Nephron progenitor cell (in vitro differentiated cells): ENCODE measurements at places on chromosomes 6 and 20.

DNA sequence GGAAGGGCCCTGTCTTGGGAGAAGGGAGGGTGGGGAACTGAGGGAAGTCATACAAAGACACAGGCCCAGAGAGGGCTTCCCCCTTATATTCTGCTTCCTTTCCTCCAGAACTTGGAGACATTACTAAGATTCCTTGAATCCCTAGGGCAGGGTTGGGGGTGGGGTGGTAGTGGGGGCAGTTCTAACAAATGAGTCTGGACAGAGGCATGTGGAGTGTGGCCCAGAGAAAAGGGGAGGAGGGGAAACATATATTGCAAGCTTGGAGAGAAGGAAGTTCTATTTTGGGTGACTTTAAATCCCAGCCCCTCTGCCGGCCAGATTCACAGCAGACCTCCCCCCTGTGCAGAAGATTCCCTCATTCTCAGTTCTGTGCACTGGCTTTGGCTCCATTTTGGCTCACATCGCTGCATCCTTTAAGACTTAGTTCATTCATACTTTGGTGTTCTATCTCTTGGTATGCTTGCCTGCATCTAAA is 43.7 kb downstream of the DAAM2 start:
- DNase-seq, result no peak

GRCh38 chr6:79810185-79810705 is 137.1 kb downstream of the ELOVL4 start:
- DNase-seq, result peak; percentile 10

GRCh38 chr6:166470029-166470862 is 87.5 kb upstream of the MPC1 start:
- DNase-seq, result no peak

GRCh38 chr20:60507087-60507694 is 549.0 kb downstream of the CDH26 start:
- no peak for DNase-seq

- no peak for DNase-seq
Measured at GRCh38 chr6:168524571-168525001, 83.6 kb downstream of the SMOC2 start.

DNA sequence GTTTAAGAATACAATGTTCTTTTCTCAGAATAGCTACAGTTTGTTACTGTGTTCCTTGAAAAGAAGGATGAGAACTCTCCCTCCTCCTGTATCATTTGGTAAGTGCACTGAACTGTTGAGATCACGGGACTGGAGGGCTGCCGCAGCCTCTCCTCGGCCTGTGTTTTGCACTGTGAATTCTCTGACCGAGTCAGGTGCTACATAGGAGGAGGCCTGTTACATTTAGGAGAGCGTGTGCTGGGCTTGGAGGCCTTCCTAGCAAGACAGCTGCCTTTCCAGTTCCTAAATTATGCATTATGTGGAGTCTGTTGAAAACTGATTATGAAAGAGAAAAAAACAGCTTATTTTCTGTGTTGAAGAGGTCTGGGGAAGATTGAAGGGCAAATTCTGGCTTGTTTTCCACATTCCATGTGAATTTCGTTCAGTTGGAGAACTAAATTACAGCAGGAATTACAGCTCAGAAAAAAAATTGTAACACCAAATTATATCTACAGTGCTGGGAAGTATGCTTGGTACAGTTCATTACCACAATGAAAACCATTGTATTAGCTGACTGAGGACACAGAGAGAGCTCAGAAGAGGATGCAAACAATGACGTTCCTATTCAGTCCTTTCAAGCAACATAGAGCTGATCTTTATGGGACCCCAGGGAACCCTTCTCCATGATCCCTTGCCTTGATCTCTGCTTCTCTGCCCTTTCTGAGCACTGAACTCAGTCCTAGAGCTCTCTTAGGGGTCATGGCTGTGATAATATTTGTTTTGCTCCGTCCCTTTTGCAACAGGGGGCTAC is 2.8 kb downstream of the TMC2 start:
- peak; percentile 42 for DNase-seq

- no peak for DNase-seq
Measured at GRCh38 chr6:147117580-147117979, 86.6 kb upstream of the STXBP5 start.

DNA sequence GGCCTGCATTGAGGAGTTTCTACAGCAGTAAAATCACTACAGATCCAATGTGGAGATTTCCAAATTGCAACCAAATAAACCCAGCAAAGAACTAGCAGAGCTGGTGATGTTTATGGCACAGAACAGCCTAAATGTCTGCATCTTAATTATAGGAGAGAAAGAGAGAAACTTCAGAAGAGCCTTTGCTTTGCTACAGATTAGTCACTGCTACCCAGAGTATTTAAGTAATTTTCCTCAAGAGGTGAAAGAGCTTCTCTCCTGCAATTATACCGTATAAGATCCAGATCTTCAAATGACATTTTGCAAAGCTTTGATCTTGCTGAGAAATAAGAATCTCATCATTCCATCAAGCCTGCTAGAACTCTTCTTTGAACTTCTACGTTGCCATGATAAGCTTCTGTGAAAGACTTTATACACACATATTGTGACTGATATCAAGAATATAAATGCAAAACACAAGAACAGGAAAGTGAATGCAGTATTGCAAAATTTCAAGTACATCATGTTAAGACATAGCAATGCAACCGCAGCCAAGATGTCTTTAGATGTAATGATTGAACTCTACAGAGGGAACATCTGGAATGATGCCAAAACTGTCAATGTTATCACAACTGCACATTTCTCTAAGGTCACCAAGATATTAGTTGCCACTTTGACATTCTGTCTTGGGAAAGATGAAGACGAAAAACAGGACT is 48.0 kb downstream of the MKKS start:
- DNase-seq, result no peak

GRCh38 chr6:112735129-112735528 is 388.0 kb downstream of the RFPL4B start:
- DNase-seq, result no peak

DNA sequence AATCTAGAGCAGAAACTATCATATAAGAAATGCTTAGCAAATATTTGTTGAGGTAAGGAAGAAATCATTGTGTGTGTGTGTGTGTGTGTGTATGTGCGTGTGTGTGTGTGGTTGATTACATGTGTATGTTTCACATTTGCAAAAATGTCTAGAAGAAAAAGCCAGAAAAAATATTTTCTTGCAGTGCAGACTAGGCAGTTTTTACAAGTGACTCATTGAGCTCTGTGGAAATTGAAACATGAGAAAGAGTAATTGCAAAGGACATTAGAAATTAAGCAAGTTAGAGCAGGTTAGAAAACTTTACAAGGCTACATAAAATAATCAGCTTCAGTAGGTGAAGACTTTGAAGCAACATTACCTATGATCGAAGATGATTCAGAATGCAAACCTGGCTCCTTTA is 669.0 kb upstream of the EYS start:
- DNase-seq, result no peak

GRCh38 chr20:53985150-53985518 is 85.3 kb downstream of the BCAS1 start:
- no peak for DNase-seq

- no peak for DNase-seq
Measured at GRCh38 chr6:155771822-155772221, 316.2 kb upstream of the NOX3 start.

GRCh38 chr20:59660471-59660870 is 56.1 kb downstream of the PHACTR3 start:
- DNase-seq, result no peak

DNA sequence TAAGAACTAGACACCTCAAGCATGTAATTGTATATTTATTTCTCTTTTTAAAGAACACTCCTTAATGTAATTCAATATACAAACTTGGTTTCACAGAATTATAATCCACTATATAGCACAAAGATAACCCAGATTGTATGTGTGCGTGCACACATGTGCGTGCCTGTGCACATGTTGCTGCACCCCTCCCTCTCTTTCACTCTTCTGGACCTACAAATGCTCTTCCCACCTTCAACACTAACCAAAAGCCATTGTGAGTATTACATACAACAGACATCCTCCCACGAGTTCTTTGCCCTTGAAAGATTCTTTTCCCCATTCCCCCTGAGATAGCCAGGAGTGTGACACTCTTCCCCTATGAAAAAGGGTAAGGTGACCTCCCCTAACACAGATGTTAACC is 193.5 kb downstream of the HIVEP2 start:
- no peak for DNase-seq

DNA sequence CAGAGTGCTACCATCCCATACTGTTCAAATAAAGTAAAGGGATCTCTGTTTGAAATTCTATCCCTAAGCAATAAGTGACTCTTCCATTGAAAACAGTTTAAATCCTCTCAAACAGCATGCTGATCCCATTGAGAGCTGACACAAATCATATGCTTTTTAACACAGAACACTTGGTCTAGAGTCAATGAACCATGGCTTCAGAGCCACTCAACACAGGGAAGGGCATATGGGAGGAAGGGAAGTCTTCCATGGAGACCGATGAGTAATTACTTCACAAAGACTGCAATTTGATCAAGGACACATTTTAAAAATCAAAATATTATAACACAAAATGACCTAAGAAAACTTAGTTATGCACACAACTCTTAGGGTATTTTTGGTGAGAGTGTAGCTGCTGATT is 1073.0 kb upstream of the MAP3K7 start:
- DNase-seq, result no peak

DNA sequence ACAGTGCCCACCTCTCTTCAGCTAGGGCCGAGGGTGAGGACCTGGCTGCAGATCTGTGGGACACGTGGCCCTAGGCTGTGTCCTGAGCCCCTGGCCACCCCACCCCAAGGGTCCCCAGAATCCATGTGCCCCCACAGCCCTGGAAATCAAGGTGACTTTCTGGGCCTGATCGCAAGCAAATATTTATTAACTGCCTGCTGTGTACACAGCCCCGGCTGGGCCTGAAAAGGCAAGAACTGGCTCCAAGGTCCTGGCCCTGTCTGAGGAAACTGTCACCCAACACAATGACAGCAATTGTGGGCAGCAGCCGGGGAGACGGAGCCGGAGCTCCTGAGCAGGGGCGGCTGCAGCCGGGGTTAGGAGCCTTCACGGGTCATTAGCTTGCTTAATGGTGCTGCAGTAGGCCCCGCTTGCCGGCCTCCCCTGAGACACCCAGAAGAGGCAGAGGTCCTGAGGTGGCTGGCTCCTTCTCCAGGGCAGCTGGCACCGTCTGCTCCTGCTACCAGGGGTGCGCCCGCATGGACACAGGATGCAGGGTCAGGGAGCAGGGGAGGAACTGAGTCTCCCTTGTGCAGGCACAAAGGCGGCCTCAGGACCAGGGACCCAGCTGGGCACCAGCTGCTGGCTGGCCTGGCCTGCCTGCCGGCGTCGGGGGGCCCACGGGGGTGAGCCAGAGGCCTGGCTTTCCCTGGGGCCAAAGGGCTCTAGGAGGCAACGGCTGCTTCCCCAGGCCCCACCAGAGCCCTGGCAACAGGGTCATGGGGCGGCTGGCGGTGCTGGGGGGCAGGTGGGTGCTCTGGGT is 24.1 kb downstream of the NPEPL1 start:
- DNase-seq, result peak; percentile 80

GRCh38 chr20:30419466-30419865 is 838.0 kb upstream of the DEFB115 start:
- no peak for DNase-seq

GRCh38 chr20:10430000-10430466 is 4.0 kb downstream of the MKKS start:
- DNase-seq, result no peak

- peak; percentile 58 for DNase-seq
Measured at GRCh38 chr6:33080127-33081089, 4.6 kb downstream of the HLA-DPB1 start.

DNA sequence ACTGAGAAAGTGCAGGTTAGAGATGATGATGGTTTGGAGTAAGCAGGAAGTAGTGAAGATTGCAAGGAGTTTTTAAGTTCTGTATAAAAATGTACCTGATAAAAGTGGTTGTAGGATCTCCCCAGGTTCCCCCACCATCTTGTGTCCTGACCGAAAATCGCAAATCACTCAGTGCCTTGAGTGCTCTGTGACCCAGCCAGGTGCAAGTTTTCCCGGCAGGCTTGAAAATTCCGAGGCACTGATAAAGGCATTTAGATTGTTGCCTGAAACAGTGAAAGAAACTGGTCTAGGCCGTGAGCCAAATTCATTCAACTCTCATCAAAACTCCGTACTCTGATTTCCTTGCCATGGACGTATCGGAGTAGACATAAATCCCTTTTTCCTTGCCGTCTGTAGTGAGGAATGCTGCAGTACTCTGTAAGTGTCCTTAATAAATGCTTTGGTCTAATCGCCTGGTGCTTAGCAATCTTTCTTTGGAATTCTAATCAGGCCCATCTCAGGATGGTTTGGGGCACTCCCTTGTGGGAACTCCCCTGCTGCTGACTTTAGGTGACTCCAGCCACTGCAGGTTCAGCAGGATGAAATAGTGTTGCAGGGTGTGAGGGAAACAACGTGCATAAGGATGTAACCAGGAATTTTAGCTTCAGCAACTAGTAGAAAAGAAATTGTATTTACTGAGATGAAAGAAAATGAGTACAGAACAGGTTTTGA is 1199.8 kb upstream of the MAP3K7 start:
- no peak for DNase-seq

DNA sequence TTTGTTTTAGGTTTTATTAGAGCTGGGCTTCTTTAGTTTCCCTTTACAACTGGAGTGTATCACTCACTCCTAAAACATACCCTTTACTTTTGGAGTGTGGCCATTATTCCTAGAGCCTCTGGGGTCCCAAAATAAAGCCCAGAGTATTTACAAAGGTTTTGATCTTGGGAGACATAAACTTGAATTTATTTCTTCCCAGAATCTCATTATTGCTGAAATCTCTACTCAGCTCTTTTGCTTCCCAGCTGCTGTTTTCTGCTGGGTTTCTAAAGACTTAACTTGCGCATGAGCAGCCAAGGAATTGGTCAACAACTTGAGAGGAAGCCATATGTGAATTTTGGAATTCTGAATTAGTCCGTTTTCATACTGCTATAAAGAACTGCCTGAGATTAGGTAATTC is 94.5 kb upstream of the NRSN1 start:
- no peak for DNase-seq

DNA sequence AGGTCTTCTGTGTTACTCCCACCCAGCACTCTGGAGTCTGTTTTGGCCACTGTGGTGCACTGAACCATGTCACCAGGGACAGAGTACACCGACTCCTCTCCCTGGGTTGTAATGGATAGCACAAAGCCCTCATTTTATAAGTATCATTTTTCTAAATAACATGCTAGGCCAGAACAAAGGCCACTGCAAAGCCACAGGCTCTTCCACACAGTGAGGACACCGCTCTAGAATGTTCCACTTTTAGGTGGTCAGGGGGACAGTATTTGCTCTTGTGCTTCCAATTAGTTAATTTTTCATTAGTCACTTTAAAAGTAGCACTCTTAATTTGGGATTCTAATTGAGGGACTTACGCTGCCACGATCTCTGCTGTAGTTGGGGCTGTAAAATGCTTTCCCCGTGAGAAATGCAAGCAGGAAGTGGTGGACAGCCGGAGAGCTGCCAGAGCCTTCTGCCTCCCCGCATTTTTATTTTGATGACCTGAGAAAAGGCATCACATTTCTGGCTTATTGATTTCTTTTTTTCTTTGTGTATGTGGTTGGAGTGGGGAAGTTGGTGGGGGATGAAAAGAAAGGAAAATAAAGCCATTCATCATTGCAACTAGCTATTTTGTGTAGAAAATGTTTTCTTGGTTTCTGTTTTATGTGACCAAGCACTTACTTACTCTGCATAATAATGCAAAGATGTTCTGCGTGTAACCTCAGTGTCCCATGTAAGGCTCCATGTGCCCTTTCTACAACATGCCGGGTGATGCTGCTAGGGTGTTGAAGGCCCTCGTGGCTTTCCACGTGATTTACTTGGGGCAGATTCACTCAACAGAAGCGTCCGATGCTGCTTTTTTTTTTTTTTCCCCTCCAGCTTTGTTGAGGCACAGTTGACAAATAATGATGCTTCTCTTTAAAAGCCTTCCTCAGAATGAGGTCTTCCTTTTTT is 195.9 kb downstream of the SASH1 start:
- DNase-seq, result peak; percentile 17

- DNase-seq, result peak; percentile 68
Measured at GRCh38 chr20:23995905-23996666, 7.5 kb upstream of the GGTLC1 start.

- no peak for DNase-seq
Measured at GRCh38 chr6:100472674-100473073, 8.0 kb upstream of the SIM1 start.
